ENCODE measurements at places on chromosomes 3 and 15.

GRCh38 chr15:35150361-35150760 lies 65.3 kb upstream of the NANOGP8 start:
- DNase-seq, result no peak

- no peak for DNase-seq
These were observed 84.7 kb downstream of the AGBL1 start for GRCh38 chr15:86164232-86164898.

DNA sequence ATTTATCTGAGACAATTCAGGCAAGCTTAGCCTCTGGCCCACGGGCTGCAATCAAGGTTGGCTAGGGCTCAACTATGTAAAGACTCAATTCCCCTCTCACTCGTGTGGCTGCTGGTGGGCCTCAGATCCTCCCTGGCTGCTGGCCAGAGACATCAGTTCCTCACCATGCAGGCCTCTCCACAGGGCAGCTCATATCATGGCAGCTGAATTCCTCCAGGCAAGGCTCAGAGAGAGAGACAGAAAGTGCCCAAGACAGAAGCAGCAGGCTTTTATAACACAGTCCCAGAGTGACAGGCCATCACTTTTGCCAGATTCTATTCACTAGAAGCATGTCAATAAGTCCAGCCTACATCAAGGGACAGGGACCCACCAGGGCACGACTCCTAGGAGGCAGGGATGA lies 63.2 kb downstream of the XXYLT1 start:
- no peak for DNase-seq

GRCh38 chr15:55990998-55991397 lies 2.4 kb downstream of the NEDD4 start:
- no peak for DNase-seq

GRCh38 chr15:50945725-50946124 lies 37.2 kb downstream of the AP4E1 start:
- DNase-seq, result no peak

GRCh38 chr3:30962084-30962483 lies 67.6 kb upstream of the GADL1 start:
- DNase-seq, result no peak

GRCh38 chr15:65421360-65422215 lies 1.2 kb downstream of the IGDCC4 start:
- DNase-seq, result no peak

DNA sequence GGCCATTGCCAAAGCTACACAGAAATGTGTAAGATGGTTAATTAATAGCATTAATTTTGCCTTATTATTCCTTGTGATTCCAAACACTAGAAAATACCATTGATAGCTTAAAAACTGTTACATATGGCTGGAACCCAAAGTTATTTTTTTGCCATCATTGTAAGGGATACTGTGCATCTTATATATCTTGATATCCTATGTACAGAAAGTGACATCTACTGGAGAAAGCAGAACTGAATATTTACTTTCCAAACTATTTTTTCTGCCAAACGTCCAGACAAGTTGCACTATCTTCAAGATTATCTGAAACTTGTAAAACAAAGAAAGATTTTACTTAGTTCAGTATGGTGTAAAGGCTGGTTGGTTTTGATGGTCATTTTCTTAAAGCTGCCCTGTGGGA lies 33.3 kb upstream of the MEIS2 start:
- DNase-seq, result no peak

DNA sequence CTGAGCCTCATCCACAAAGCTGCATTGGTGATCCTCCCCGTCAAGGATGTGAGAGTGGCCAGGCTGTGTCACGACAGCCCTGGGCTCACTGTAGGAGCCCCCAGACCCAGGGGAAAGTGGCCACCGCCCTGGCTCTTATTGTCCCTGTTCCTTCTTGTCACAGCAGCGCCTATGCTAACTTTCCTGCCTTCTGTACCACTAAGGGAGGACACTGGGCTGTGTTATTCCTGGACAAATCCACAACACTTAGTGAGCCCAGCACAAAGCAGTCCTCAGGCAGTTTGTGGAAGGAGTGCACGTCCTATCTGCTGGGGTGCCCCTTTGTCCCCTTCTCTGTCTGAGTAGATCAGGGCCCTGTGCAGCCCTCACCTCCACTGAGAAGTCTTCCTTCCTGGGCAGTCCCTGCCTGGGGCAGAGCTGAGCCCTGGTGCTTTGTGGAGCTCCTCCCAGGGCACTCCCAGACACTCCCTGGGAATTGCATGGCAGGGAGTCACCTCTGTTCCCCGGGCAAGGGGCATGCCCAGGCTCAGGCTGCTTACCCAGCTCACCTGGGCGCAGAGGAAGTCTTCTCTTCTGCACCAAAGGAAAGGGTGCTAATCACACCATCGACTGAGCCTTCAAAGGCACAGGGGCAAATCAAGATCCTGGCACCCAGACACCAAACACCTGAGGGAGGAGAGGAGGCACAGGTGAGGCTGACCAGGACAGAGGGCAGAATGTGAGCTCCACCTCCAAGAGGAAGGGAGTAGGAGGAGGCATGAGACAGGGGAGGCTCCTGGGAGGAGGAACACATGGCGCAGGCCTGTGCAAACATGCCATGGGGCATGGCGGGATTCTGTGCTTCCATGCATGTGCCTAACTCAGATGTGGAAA lies 138.7 kb downstream of the KLF13 start:
- no peak for DNase-seq

- no peak for DNase-seq
These were observed 140.5 kb upstream of the TBL1XR1 start for GRCh38 chr3:177337541-177338331.
